CD4-positive, alpha-beta T cell treated with Interleukin-10 for 1 hour (primary cell): ENCODE measurements at places on chromosomes 13 and 19.
A peak's percentile ranks its signal among the peaks of the same experiment; 100 is the strongest.

- DNase-seq: no peak
Observed at GRCh38 chr13:67123165-67123564, 107.0 kb downstream of the PCDH9 start.

DNA sequence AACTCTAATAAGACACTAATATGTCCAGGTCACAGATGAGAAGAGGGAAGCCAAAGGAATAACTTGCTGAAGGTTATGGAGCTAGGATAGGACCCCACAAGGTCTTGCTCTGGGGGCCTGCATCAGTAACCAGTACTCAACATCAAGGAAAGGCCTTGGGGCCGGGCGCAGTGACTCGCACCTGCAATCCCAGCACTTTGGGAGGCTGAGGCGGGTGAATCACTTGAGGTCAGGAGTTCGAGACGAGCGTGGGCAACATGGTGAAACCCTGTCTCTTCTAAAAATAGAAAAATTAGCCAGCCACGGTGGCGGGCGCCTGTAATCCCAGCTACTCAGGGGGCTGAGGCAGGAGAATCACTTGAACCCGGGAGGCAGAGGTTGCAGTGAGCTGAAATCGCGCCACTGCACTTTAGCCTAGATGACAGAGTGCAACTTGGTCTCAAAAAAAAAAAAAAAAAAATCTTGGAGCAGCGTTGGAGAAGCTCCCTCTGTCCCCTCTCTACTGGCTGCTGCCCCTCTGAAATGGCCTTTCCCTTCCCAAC is 1.8 kb downstream of the LONP1 start:
- DNase-seq: no peak

GRCh38 chr13:32728327-32728726 is 142.1 kb downstream of the PDS5B start:
- no peak for DNase-seq

DNA sequence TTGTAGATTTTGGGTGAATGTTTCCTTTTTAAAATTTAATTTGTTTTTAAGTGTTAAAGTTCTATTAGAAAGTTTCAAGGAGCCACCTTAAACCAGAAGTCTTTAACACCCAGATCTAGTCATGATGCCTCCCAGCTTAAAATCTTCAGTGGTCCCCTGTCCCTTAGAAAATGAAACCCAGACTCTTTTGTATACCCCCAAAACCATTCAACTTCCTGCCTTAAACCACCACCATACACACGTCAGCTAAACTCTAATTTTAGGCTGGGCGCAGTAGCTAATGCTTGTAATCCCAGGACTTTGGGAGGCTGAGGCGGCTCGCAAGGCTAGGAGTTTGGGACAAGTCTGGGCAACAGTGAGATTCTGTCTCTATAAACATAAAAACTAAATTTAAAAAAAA is 37.9 kb downstream of the N4BP2L1 start:
- DNase-seq: peak; percentile 33

- DNase-seq: no peak
Observed at GRCh38 chr19:47134545-47134944, 3.9 kb downstream of the SAE1 start.

DNA sequence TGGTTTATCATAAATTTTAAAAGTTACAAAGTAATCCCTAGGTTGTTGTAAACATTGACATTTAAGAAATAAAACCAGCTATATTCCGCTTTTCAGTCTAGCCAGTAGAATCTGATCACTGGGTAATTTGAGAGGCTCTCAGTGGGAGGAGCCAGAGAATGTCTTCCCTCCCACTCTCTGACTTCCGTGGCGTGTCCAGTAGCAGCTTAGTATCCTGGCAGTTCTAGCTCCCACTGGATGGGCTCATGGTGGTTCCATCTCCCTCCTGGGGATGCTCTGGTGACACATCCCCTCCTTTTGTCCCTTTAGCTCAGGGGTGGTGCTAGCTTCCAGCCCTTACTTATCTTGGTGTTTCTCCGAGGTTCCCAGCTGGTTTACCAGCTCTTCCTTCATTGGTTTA is 34.5 kb downstream of the MTUS2 start:
- no peak for DNase-seq

GRCh38 chr13:77811381-77811780 is 107.2 kb downstream of the EDNRB start:
- DNase-seq: no peak

DNA sequence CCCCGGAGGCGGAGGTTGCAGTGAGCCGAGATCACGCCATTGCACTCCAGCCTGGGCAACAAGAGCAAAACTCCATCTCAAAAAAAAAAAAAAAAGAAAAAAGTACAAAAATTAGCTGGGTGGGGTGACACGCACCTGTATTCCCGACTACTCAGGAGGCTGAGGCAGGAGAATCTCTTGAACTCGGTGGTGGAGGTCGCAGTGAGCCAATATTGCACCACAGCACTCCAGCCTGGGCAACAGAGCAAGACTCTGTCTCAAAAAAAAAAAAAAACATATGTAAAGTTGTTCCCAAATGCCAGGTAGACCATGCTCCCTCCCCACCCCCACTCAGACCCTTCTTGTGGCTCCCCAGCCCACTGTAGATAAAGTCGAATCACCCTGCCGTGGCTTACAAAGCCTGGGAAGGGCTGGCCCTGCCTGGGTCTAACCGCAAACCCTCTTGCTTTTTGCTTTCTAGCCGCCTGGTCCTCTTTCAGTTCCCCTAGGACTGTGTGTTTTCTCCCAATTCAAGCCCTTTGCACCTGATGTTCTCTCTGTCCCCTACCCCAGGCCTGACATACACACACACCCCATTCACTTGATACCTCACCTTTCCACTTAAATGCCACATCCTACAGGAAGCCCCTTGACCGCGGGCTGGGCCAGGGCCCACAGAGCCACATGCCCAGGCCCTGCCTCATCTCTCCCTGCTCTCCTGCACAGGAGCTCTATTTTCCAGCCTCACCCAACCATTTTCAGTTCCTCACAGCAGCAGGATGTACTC is 34.4 kb downstream of the MAP4K1 start:
- DNase-seq: no peak

- DNase-seq: no peak
Observed at GRCh38 chr13:85427416-85427815, 371.8 kb downstream of the SLITRK6 start.

GRCh38 chr13:94333131-94333820 is 146.2 kb downstream of the DCT start:
- DNase-seq: no peak

DNA sequence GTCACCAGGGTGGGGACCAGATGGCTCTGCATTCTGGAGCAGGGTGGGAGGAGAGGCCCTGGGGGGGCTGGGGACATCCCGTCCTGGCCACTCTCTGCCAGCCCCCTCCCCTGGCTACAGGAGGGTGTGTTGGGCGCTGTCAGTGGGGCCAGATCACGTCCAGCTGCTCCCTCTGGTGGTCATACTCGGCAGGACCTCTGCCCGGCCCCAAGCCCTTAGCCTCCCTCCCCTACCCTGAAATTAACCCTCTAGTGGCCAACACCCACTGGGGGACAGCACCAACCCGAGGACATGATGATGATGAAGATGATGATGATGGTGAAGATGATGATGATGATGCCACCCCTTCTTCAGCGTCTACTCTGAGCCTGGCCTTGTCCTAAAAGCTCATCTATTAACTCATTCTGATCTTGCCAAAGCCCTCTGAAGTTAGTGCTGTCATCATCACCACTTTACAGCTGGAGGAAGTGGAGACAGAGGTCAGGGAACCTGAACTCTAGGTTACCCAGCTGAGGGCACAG is 590 bp upstream of the LGI4 start:
- peak; percentile 70 for DNase-seq
